ENCODE measurements at places on chromosomes 3 and 15. TPM values are rescaled to one million over a fixed set of nuclear protein-coding genes. Genes with fewer than 3 reads are reported as not detected.

- peak; percentile 53 for DNase-seq
Observed at GRCh38 chr15:31434588-31435260, 108.1 kb downstream of the KLF13 start.

GRCh38 chr3:62178739-62179600 is 194.4 kb downstream of the FEZF2 start:
- no peak for DNase-seq

The TPRG1 gene
- 0.11 TPM for total RNA-seq

The COL7A1 gene
- 312 TPM for total RNA-seq

- DNase-seq: no peak
Observed at GRCh38 chr15:86076468-86076867, 3.2 kb upstream of the AGBL1 start.

The SGO1 gene
- total RNA-seq: 4.7 TPM

DNA sequence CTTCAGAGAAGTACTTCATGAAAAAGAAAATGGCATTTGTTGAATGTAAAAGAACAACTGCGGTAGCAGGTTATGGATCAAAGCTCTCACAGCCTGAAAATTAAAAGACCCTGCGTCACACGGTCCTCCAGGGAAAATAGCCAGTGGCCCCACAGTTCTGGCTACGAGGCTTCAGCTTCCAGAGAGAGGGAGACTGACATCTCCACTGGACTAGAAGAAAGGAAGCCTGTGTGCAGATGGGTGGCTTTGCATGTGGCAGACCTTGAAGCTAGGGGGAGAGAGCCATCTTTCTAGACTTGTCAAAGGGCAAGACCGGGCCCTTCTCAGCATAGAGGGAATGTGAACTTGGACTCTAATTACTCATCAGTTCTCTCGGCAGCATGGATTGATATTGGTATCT is 159.4 kb downstream of the SLCO3A1 start:
- DNase-seq: no peak

DNA sequence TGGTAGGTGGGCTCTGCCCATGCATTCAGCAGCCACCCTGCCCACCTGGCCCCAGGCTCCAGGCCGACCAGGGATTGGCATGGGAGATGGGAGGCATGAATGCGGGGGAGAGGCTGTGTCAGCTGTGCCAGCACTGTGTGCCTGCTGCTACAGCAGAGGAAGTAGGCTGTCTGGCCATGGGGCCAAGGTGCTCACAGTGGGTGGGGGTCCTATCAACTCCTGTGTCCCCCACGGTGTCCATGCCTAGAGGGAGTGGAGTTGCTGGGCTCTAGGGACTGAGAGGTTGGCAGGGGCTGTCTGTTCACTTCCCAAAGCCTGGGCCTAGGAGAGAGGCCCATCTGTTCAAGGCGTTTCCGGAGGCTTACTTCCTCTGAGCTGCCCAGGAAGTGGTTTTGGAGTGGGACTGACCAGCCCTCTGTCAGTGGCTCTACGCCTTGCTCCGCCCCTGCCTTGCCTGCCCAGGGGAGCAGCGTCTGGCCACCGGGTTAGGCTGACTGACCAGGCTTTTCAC is 5.8 kb downstream of the PRKCD start:
- DNase-seq: peak; percentile 26

DNA sequence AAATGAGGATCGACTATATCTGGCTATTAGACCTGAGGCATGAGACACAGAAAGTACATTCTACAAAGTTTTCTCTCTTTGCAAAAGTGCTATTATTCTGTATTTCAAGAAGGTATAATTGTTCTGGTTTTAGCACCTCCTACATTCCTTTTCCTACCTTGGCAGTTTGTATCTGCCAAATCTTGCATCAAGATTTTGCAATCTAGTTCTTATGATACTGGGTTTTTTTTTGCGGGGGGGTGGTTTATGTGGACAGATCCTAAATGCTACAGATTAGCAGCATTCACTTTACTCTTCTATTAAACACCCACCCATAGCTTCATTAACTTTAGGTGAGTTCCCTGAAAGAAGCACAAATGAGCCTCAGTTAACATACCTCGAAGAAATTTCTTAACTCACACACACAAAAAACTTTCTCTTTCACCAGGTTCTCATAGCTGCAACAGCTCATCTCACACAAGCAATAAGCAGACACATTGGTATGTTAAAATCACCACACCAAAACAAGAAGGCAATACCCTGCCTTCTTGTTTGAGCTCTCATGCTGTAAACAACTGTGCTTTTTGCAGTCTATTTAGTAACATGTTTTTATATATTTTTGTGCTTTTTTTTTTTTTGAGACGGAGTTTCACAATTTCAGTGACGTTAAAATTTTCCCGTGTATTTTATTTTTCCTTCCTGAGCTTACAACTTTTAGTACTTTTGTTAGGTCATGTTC is 73.0 kb upstream of the VGLL4 start:
- peak; percentile 60 for DNase-seq

The ITIH3 gene
- not detected for total RNA-seq

The KLHL40 gene
- total RNA-seq: not detected

DNA sequence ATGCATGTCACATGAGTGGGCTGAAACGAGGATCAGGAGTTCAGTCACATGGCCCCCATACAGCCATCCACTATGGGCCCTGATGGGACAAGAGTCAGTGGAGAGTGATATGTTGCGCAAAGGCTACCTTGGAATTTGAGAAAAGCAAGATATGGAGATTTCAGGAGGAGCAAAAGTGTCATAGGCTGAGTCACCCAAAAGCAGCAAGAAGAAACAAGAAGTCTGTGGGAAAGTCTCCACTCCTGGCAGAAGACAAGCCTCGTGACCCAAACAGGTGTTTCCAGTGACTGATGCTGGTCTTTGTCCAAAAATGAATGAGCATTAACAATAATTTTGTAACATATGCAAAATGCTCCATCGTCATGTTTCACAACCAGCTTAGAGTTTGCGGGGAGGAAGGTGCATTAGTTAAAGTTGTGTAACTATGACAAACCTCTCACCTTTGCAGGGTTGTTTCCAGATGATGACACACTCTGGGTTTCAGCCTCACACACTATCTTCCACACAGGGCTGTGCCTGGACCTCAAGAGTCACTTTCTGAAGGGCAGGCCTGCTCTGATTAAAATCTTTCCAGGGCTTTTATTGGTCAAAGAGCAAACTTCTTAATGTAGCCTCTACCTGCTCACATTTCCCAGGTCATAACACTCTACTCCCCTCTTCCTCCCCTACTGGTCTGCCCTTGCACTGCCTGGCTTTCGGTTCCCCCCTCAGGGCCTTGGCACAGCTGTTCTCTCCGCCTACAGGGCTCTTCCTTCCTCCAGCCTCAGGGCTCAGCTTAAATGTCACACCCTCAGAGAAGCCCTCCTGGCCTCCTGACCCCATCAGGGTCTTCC is 3.9 kb upstream of the DNASE1L3 start:
- peak; percentile 100 for DNase-seq

GRCh38 chr15:26023231-26023630 is 160.1 kb upstream of the ATP10A start:
- DNase-seq: no peak

- no peak for DNase-seq
Observed at GRCh38 chr3:63438826-63439371, 160.8 kb downstream of the SYNPR start.

- peak; percentile 20 for DNase-seq
Observed at GRCh38 chr3:177335728-177336127, 138.4 kb upstream of the TBL1XR1 start.

- no peak for DNase-seq
Observed at GRCh38 chr15:40281057-40281800, 1.6 kb downstream of the ANKRD63 start.

The HCN4 gene
- total RNA-seq: not detected

DNA sequence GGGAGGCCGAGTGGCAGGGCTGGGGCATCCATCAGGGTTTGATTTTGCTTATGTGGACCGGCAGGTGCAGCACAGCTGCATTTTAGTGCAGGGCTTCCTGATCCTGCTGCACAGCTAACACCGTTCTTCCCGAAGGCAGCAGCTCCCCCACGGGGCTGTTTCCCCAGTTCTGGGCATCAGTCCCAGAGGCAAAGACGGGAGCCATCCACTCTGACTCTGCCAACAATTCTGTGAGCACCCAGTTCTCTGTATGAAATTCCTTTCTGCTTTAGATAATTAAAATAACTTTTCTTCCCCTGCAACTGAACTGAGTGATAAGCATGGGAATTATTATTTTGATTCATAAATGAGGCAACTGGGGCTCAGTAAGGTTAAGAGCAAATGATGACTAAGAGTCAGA is 262.9 kb upstream of the ATP10A start:
- DNase-seq: no peak

The AGBL1 gene
- not detected for total RNA-seq

The TP63 gene
- total RNA-seq: 286 TPM

The SLC9C1 gene
- 1.7 TPM for total RNA-seq

DNA sequence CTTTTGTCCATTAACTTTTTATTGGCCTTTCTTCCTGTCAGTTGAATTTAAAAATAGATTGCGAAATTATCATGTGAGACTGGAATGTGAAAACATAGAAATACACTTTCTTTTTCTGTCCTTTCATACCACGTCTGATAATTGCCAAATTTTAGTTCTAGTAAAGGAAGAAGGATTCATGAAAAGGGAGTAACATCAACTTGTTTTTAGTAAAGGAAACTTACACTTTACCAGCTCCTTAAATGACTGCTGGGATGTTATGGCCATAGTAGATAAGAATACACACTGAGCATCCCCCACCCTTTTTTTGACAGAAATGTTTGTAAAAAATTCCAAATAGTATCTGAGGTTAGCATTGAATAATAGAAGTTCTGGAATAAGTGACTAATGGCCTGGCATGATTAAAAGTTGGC is 137.9 kb downstream of the NEO1 start:
- peak; percentile 1 for DNase-seq

- DNase-seq: no peak
Observed at GRCh38 chr15:55774113-55774970, 31.4 kb upstream of the PRTG start.

The CERS3 gene
- 0.59 TPM for total RNA-seq

GRCh38 chr15:74620636-74621545 is 5.3 kb downstream of the CLK3 start:
- peak; percentile 73 for DNase-seq

The DOCK3 gene
- 0.51 TPM for total RNA-seq

The GPR156 gene
- 0.56 TPM for total RNA-seq

The KIF9 gene
- total RNA-seq: 5.6 TPM

The CP gene
- not detected for total RNA-seq

GRCh38 chr3:125002414-125003368 is 53.1 kb downstream of the HEG1 start:
- no peak for DNase-seq

DNA sequence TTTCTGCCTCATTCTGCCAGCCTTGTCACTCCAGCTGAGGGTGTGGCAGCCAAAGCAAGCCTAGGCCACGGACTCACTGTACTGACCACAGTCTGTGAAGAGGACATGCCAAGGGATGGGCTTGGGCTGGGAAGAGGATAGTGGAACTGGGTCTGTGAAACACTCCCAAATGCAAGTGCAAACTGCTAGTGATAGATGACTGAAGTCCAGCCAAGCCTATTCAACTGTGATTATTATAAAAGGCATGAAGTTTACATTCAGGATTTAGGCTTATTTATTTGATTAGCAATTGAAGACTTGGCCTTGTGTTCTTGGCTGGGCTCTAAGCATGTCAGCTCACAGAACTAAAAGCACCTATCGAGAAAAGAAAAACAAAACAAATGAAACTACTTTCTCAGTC is 84.9 kb upstream of the UBE2E1 start:
- DNase-seq: peak; percentile 52

The SLC22A13 gene
- total RNA-seq: 2.5 TPM

GRCh38 chr3:45762647-45763302 is 33.6 kb downstream of the SLC6A20 start:
- no peak for DNase-seq

GRCh38 chr3:133763797-133764683 is 17.8 kb downstream of the TF start:
- no peak for DNase-seq

GRCh38 chr3:168722091-168722490 is 626.4 kb upstream of the GOLIM4 start:
- DNase-seq: no peak

DNA sequence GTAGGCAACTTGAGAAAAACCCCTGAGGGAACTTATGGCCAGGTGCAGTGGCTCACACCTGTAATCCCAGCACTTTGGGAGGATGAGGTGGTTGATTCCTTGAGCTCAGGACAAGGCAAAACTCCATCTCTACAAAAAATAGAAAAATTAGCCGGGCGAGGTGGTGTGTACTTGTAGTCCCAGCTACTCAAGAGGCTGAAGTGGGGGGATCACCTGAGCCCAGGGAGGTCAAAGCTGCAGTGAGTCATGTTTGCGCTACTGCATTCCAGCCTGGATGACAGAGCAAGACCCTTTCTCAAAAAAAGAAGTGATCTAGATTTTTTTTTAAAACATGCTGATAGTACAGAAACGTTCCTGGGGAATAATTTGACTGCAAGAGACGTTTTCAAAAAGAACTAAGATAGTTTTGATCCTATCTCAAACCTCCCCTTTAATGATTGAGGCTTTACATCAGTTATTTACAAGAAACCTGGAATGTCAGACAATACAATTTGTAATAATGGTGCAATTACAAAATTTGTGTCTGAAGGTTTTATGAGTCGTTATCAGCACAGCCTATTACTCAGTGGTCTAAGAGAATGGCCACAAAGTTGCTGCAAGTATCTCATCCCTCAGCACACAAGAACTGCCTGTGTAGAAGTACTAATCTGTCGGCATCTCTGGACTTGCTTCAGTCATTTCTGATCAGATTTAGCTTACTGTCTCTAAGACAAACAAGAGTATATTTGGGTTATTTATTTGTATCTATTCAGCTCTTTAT is 32.2 kb upstream of the KLHL25 start:
- DNase-seq: peak; percentile 24

DNA sequence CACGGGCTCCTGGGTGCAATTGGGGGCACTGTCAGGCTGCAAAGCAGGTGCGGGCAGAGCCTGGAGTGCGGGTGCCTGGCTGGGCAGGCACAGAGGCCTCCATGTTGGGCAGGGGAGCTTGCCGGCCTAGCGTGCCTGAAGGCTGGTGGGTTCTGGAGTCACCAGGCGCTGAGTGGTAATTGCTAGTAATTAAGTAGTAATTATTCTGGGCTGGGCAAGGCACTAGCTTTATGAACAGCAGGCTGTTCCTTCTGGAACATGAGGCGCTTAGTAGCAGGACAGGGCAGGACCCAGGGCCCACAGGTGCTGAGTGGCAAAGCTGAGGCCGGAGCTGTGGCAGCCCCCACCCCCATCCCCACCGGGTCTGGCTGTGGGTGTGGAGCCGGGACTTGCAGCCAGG is 25.3 kb downstream of the PLXNA1 start:
- DNase-seq: no peak

Data from mammary epithelial cell (primary cell).